HuH-7 (cell line): ENCODE measurements at places on chromosomes 2 and 18.

DNA sequence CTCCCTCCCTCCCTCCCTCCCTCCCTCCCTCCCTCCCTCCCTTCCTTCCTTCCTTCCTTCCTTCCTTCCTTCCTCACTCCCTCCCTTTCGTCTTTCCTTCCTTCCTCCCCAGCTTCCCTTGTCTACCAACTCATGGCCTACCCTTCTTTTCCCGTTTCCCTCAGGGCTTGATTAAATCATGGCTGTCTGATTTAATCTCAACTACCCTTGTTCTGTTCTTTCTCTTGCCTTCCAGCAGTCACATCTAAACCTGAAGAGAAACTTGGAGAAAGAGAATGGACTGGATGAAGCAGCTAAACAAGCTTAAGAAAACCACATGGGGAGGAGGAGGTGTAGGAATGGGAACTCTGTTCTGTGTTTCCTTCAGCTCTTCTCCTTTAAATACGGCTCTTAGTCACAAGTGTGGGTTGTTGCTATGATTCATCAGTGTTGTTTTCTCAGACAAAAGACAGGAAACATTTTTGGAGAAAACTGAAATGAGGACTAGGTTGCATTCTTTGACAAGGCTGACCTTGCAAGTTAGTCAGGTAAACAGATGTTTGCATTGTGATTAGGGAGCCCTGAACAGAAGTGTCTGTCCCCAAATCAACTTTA, 177.9 kb downstream of the LRRTM1 start:
- no peak for DNase-seq

DNA sequence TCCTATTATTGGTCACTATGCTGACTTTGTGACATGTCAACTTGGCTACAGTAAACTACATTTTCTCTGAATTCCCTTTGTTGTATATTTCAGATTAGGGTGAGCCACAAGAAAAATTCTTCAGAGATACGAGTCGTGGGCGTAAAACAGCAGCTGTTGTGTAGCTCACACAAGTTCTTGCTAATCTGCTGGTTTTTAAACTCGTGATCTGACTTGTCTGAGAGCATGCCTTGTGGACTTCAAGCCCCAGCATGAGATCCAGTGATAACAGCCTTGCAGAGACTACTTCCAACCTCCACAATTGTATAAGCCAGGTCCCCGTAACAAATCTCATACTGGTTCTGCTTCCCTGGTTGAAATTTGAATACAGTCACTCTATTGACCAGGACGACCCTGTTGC, 259.8 kb upstream of the LYPD1 start:
- DNase-seq: no peak

DNA sequence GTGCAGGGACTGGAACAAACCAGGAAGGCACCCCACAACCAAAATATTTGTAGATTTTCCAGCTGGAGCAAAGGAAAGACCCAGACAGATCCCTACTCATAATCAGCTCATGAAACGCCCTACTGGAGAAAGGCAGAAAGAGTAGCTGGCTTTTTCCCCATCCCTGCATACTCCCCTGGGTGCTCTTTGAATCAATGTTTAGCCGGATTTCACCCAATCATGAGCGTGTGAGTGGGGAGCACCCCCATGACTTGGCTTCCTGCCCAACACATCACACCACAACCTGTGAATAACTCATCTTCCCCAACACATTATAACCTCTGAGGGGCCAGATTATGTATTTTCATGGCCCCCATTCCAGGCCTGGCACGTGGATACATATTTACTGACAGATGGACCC, 35.1 kb upstream of the SLC14A1 start:
- no peak for DNase-seq

DNA sequence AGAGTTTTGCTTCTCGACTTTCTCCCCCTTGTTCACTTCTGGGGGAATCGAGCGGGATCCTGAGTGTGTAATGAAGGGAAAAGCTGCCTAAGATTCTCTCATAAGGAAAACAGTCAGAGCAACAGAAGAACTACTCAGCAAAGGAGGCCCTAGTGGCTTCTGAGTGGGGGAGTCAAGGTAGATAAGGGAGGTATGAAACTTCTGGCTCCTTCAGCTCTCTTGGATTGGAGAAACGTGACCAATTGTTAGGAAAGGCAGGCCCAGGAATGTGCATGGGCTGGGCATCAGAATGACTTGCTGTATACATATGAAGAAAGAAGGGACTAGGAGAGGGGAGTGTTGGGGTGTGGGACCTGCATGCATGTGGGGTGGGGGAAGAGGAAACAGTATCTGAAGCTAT, 73.1 kb downstream of the KCNS3 start:
- no peak for DNase-seq

- no peak for DNase-seq
These were observed 54.9 kb upstream of the RAB12 start for GRCh38 chr18:8554354-8554753.

GRCh38 chr2:157835425-157835824, 40.7 kb downstream of the ACVR1 start:
- no peak for DNase-seq

DNA sequence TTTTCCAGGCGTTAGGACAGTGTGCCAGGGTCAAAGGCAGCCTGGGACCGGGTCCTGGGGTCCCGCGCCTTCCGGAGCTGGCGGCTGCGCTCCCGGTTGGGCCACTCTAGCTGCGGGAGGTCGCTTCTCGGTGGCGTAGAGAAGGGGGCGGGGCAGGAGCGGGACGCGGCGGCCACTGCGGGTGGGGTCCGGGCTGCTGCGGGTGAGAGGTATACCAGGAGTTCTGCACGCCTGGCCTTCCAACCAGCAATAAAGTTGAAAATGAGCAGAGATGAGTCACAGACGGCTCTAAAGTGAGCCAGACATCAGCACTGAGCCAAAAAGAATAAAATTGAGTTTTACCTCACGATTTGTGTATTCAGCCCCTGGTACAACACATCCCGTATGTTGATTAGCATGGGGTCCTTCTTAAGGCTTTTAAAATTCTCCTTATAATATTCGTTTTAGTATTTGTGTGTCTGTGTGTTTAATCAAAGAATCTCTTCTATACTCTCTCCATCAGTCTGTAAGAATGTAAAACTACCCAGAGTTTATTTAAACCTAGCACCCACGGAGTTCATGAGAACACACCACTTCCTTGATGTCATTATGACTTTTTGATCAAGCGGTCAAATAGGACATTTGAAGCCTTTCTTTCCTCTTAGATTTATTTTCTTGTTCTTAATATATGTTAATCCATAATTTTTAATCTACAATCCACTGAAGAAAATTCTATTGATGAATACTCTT, at the start of gene C1GALT1C1L:
Gene C1GALT1C1L, minus strand, starts transcription at position 108 of the 729 bp plus-strand sequence. Its CDS starts 107 bp downstream, at position 1.
- peak; percentile 26 for DNase-seq

- no peak for DNase-seq
These were observed 100.3 kb downstream of the MBP start for GRCh38 chr18:77032181-77032701.

DNA sequence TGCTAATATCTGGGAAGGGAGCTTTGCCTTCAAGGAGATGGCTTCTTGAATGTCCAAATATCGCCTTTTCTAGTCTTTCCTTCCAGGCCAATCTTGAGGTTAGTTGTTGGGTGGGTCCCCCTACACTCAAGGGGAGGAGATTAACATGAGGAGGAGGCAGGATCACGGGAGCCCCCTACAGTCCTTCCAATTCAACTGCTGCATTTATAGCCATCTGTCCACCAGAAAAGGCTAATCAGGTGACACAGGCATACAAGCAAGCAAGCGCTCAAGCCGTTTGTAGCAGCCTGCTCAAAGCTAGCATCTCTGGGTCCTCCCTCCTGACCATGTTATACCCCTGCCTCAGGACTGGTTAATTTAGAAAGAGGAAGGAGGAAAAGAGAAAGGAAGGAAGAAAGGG, 87.6 kb downstream of the MRPS9 start:
- no peak for DNase-seq

DNA sequence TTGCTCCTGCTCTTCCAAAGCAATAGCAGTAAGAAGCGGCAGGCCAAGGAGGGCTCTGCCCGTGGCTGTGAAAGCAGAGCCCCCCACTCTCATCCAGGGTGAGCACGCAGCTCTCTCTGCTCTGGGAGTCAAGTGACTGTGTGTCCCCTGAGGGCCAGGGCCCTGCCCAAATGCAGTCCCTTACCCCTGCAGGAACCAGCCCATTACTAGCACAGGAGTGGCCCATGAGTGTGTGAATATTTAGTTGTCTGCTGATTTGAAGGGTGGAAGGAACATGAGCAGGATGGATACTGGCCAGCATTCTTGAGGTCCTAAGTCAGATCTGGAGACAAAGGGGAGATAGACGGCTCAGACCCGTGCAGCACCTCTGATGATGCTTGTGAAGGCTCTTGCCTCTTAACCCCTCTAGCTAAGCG, 69.7 kb upstream of the FOSL2 start:
- no peak for DNase-seq

DNA sequence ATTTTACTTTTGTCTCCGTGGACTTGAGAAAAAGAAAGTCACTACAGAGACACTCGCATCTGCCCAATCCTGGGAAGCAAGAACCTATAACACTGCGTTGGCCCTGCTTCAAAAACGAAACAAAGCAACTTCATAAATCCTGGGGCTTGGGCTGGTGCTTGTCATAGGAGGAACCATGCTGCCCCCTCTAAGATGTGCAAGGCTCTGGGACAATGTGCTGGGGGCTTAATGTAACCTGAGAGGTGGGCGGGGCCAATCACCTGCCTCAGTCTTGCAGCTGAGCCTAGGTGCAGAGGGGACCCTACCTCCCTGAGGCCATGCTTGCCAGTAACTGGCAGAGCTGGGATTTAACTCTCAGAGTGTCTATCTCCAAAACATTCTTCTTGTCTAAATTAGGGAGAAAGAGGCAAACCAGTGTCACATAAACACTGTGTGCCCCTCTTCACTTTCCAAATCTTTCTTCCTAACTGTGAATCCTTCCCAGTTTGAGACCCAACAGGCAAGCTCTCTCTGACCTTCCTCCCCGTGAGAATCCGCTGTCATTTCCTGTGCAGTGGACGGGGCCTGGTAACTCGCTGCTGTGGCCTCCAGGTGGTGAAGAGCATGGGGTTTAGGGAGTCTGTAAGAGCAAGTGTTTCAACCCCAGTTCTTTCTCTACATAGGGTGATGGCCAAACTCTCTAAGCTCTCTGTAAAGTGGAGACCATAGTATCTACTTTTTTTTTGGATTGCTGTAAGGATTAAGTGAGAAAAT, 115.1 kb downstream of the ACKR3 start:
- DNase-seq: no peak

- no peak for DNase-seq
These were observed 315.2 kb downstream of the TMX3 start for GRCh38 chr18:68399721-68400120.

DNA sequence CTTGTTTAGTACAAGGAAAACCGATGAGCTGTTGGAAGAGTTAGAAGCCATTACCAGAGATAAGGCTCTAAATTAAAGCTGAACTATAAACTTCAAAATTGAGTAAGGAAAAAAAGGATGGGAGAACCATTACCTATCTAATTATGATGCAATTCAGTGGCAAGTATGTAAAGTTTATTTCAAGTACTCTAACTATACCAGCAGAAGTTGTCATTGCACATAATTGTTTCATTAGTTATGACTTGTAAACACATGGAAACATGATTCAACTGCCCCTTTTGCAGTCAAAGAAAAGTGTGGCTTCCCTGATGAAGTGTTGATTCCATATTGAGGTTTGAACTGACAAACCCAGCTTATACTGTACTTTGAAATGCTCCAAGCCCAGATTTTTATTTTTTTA, 324.1 kb upstream of the KCNJ3 start:
- no peak for DNase-seq

DNA sequence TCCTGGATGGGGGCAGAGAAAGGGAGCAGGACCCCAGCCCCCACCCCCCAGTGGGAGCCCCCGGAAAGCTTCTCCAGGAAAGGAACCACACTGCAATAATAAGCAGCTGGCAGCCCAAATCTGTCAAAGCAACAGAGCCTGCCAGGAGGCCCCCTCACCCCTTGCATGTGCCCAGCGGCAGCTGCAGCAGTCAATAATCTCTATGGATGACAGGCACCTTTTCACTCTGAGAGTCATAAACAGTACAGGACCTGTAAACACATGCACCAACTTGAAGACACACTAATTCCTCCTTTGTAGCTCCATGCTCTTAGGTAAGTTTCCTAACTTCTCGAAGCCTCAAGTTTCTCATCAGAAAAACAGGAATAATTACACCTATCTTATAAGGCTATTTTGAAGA, 26.2 kb upstream of the KDM3A start:
- no peak for DNase-seq

GRCh38 chr2:119428488-119429224, 3.0 kb upstream of the TMEM37 start:
- DNase-seq: no peak

DNA sequence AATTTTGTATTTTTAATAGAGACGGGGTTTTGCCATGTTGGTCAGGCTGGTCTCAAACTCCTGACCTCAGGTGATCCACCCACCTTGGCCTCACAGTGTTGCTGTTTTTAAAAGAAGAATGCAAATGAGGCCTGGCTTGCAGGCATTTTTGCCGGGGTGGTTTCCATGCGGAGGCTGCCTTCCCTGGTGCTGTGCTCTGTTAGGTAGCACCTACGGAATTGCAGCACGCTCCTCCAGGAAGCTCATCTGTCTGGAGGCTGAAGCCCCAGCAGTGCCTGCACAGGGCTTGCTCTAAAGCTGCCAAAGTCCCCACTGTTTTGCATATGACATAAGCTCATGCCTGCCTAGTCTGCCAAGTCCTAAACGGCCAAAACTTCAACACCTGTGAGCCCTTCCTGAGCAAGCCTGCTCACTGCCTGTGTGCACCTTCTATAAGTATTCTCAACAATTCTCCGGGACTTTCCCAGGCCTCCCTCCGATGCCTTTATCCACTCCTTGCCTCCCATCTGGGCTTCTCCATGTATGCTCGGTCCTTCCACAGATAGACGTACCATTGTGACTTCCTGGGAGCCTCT, 551.3 kb upstream of the RAB6C start:
- DNase-seq: no peak

GRCh38 chr2:14678761-14679160, 46.2 kb downstream of the LRATD1 start:
- DNase-seq: no peak

DNA sequence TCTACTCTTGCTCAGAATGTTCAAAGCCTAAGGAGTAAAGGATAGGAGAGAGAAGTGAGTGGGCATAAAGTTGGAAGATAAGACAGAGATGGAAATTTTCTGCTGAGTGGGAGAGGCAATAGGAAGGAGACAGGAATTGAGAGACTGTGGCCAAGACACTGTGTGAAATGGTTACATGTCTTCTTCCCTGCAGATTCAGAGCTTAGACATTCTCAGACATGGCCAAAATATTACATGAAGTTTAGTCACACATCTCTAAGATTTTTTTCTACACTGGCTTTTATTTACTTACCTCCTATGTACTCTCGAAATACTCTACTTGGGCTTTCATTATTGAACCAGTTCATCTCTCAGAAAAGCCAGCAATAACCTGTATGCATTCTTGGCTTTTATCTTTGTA, 363.0 kb upstream of the FANCL start:
- no peak for DNase-seq

DNA sequence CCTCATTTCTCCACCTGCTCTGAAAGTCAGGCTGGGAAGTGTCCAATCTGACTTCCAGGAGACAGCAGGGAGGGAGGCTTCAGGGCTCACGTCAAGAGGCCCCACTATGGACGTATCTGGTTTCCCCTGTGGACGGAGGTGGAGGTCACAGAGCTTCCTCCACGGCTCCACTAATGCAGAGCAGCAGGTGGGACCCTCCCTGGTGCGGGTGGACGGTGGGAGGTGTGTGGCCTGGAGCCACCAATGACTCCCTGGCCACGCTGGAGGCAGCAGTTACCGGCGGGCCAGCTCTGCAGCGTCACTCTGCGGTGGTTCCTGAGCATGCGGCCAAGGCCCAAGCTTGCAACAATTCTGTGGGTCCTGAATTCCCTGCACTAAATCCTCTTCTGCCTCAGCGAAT, 9.0 kb downstream of the CRACDL start:
- DNase-seq: no peak
